NCI-H2107 (cell line): ENCODE measurements at places on chromosomes 1 and 21.
A peak's percentile ranks its signal among the peaks of the same experiment; 100 is the strongest.

DNA sequence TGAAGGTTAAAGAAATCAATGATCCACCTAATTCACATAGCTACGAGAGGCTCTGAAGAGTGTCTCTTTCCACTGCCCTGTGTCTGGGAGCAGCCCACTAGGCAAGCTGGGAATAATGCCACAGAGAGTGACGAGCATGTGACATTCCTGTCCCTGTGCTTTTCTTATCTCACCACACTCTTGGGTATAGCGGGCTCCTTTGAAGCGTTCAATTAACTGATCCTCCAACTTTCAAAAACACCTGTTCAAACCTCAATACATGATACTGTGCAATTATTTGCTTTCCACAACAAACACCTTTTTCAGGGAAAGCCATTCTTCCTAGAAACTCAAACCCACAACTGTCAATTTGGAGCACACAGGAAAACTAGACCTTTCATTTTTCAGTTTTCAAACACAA lies 43.4 kb downstream of the PLPP3 start:
- peak; percentile 80 for DNase-seq

- no peak for DNase-seq
These were observed 69.5 kb downstream of the EDEM3 start for GRCh38 chr1:184685116-184685515.

DNA sequence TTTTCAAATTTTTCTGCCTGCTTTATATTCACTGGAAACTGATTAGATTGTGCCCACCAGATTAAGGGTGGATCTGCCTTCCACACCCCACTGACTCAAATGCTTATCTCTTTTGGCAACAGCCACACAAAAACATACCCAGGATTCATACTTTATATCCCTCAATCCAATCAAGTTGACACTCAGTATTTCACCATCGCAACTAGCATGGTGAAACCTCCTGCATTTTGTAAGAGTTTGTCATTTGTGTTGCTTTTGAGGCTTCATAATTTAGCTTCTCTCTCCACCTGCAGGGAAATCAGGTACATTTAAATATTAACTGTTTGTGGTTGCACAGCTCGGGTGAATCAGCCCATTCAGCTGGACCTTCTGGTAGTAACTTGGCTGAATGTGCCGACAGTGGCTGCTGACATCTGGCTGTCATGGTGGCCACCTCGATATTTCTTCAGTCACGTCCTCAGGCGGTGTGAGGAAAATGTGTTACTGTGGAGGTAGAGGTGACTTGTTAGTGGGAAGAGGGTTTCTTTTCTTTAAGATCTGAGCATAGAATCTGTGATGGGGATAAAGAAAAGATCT lies 224.0 kb downstream of the PTBP2 start:
- DNase-seq = no peak

DNA sequence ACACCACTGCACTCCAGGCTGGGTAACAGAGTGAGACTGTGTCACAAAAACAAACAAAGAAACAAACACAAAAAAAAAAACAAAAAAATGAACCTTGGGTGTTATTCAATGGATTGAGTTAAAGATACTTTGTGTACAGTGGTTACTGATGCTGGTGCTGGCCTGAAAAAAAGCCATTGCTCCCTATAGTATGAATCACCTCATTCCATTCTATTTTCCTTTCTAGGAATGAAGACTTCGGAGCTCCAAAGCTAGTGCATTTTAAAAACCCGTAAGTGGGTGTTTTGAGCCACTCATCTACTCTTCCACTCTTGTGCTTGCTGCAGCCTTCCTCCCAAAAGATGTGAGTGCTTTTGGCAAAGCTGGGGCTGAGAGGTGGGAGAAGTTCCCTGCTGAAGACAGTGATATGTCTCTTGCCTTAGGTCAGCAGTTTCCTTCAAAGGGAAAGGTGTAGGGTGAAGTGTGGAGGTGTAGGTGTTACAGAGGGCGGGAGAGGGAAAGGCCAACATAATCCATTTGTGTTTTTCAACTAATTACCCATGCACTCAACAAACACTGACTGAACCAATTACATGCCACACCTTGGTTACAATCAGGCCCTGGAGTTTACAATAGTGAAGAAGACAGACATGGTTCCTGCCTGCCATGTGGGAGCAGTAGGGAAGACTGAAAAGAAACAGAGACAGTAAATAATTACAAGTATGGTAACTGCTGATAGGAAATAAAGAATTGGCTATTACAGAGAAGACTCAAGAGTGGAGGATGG lies 55.0 kb upstream of the SERBP1 start:
- no peak for DNase-seq

- no peak for DNase-seq
These were observed 32.9 kb downstream of the CD58 start for GRCh38 chr1:116537898-116538297.
